K562 (cell line): ENCODE measurements at places on chromosomes 6 and 20.

GRCh38 chr20:51353491-51353890 lies 189.0 kb downstream of the NFATC2 start:
- DNase-seq: no peak

DNA sequence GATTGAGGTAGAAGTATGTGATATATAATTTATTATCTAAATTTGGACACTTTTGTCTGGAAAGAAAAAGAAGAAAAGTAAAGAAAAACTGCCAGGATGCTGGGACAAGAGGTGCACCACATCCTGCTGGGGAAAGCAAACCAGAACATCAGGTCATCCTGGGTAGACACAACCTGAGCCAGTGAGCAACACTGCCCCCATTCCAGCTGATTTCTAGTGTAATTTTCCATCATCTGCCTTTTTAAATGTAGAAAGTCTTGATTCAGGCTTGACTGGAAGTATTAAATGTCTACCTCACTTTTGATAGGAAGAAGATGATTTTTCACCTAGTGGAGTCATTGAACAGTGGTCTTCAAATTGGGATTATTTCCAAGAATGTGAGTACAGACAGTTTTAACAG lies 1164.5 kb upstream of the CITED2 start:
- no peak for DNase-seq

- no peak for DNase-seq
Measured at GRCh38 chr20:31685853-31686643, 36.6 kb downstream of the BCL2L1 start.

DNA sequence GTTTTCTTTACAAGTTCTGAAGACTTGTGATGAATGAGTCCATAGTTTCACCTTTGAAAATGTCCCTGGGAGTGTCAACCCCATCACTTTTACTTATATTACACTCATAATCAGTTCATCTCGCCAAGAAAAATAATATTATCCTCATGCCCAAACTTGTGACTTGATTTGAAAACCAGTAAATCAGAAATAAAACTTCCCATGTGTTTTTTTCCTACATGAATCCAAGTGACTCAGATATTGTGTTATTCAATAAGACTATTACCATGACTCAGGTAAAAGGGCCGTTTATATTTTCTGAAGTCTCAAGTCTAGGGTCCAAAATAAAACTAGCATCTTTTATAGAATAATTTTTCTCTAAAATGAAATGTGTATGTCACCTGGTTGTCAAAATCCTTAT lies 15.8 kb upstream of the CYP24A1 start:
- DNase-seq: no peak

GRCh38 chr6:153790876-153791473 lies 248.1 kb upstream of the OPRM1 start:
- no peak for DNase-seq

DNA sequence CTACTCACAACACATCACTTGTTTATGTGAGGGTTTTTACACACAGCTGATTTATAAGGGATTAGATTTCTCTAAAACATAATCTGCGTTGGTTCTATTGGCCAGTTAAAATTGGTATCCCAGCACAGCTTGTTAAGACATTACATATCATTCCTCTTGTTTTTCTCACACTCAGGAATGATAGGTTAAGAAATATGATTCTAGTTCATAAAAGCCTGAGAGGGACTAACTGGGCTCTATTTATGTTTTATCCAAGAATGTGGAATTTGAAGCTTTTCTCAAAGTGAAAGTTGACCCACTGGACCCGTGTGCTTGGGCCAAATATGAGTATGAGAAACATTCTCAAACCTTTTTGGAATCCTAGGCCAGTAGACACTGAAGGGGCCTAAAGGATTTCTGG lies 117.3 kb downstream of the TMEM170B start:
- DNase-seq: no peak

DNA sequence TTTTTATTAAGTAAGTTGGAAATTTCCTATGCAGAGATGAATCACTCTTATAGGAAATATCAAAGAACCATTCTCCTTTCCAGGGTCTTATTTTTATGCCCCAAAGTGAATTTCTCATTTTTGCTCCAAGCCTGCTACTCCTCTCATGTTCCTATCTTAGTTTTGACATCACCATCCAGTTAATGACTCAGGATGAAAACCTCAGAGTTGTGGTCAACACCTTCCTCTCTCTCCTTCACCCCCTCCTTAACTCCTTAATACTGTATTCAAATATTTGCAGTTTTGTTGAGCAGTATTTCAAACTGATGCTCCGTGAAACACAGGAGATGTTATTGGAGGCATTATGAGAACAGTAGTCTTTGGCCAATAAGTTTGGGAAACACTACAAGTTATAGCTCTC lies 64.1 kb downstream of the NRN1 start:
- no peak for DNase-seq
